ENCODE measurements at places on chromosomes 1 and 21.

- DNase-seq: no peak
These were observed 104.6 kb downstream of the DISP1 start for GRCh38 chr1:222919478-222919865.

DNA sequence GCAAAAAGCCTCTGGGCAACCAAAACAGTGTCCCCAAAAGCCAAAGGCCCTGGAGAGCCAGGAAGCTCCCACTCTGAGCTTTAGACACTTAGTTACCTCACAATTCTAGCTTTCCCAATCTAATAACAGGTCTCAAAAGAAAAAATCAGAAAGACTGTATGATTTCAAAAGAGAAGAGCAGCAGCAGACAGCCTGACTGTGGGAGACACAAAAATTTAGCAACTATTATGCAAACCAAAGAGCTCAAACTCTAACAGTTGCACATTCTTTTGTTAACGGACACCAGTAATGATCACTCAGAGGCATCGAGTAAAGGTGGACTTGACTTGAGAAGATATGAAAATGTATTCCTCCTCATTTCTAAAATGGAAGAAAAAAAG lies 160.1 kb downstream of the SLC45A1 start:
- no peak for DNase-seq

DNA sequence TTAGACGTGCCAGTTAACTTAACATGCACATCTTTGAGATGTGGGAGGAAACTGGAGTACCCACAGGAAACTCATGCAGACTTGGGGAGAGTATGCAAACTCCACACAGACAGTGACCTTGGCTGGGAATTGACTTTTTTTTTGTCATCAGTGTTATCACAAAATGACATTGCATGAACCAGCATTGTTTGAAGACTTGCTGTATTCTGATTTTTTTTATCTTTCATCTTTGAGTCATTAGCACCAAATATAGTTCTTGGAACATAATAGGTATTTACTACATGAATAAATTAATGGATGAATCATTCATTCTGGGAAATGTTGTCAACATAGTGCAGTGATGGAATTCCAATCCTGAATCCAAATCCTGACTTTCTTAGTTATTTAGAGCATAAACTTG lies 77.0 kb downstream of the ATF6 start:
- no peak for DNase-seq

DNA sequence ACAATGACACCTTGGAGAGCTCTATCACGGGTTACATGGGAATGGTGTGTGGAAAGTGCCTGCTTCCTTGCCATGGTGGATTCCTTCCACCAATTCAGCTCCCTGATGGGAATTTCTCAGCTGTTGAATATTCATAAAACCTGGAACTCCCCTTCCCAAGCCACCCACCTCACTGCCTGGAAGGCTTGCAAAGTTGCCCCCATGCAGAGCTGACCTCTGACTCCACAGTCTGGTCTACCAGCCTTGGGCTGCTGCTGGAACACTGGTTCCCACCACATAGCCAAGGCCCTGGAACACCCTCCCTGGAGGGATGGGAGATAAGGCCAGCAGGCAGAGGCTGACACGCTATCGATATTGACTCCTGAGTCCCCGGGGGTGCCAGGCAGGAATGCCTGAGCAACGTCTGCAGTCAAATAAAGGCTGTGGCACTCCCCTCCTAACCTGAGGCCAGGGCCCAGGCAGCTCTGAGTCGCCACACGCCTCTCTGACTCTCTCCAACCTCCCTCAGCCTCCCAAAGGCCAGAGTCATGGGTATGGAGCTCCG lies 8.8 kb downstream of the CCDC24 start:
- DNase-seq: no peak

DNA sequence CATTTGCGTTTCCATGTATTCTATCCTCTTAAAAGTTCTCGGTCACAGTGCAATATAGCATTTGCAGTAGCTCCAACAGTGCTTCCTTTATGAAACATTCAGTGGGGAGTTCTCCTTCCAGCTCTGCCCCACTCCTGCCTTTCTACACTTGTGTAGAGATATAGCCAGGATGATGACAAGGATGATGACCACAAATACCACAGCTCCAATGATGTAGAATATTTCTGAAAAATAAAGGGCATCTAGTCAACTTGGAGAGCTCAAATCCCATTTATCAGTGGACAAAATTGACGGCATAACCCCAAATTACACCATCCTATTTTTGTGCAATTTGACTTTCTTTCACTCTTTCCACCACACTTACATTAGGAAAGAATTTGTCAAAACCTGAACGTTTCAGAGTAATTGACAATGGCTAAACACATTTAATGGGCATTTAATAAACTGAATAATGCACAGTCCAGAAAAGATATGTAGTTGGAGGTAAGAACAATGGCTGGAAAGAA lies 11.1 kb downstream of the F3 start:
- DNase-seq: no peak

- no peak for DNase-seq
These were observed 123.6 kb downstream of the XCL2 start for GRCh38 chr1:168420177-168420576.

DNA sequence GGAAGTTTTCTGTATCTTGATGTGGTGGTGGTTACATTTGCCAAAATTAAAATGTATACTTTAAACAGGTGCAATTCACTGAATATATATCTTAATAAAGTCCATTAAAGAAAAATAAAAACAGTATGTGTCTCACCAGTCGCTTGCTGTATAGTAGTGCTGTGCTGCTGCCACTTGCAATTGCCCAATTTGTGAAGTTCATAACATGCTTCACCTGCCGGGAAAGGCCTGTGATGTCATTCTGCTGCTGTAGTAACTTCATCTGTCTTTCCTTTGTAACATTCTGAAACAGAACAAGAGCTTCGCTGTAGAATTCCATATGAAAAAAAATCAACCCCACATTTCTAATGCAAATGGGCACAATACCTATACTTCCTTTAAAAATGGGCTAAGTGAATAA lies 83.4 kb downstream of the TRIM33 start:
- no peak for DNase-seq

DNA sequence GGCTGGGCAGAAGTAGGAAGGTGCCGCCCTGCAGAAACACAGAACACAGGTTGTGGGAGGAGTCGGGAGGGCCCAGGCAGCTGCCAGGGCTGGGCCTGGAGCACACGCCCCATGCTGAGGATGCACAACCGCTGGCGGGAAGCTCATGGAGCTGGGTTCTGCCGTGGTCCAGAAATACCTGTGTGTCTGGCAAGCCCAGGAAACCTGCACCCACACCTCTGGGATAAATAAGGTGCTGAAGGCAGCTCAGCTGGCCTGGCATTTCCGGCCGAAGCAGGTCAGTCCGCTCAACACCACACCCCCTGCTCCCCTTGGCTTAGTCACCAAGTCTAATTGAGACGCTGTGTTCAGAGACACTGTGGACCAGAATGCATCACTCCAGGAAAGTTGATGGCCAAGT lies 32.1 kb downstream of the CTNNBIP1 start:
- DNase-seq: no peak
